Psoas muscle (tissue), 8 donors: ENCODE measurements at places on chromosomes 1 and 21.
A peak's percentile ranks its signal among the peaks of the same experiment; 100 is the strongest.

DNA sequence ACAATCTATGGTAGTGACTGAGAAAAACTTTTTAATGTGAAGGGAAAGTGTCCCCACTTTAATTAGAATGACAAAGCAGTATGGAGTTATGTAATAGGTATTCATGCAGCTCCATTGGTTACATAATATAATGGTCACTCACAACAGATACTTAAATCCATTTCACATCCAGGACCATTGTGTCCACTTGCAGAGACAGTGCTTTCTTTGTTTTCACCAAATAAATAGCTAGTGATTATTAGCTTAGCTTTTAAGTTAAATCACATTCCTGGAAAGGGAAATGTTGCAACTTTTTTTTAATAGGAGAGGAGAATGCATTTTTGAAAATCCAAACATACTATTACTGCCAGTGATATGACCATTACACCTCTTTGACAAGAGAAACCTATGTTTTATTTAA, 22.9 kb downstream of the RGL1 start:
- no peaks in the 10 kb centered on the region for H3K27me3 ChIP-seq
- DNase-seq: no peak
- H3K36me3 ChIP-seq: no peaks in the 10 kb centered on the region
- H3K4me1 ChIP-seq: no peaks in the 10 kb centered on the region

DNA sequence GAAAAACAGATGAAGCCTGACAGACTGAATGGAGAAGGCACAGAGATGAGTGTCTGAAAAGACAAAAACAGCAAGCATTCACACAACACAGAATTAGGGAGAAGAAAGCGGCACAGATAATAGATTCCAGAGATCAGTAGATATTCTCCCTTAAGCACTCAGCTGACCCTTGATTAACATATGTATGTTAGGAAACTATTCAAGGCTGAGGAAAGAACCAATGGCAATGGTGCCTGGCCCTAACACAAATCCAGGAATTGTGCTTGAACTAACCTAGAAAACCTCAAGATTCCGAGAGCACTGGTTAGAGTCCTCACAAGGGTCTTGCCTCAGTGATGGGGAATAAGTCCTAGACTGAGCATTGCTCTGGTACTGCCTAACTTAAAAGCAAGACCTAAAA, 30.9 kb downstream of the KCNT2 start:
- H3K4me1 ChIP-seq: no peaks in the 10 kb centered on the region
- no peaks in the 10 kb centered on the region for H3K36me3 ChIP-seq
- H3K27ac ChIP-seq: no peak overlapping the region
- H3K27me3 ChIP-seq: no peaks in the 10 kb centered on the region
- no peak for DNase-seq

DNA sequence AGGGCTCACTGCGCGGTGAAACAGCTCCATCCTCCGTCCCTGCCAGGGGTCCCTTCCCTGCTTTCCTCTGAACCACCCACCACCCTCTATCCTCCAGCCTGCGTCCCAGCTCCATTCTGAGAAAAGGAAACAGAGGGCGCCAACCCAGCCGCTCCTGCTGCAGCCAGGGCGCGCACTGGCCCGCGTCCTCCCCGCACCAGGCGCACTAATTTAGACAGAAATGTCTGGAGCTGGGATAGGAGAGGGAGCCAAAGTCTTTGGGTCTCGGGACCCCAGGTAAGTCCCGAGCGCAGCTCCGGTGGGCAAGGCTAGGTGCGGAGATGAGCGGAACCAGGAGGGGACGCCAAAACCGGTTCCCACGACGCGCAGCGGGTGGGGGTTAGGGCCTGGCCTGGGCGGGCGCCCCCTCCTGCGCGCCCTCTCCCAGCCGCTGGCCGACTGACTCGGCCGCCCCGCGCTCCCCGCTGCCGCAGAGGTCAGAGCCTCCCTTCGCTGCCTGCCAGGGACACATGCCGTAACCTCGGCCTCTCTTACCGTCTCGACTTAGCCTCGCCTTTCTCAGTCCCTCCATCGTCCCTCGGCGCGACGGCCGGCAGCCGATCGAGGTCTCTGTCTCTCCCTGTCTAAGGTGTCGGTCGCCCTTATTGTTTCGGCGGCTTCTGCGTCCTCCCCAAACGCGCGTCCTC, 2.0 kb downstream of the CAMK2N1 start:
- peaks cover 74% of the 10 kb centered on the region for H3K27me3 ChIP-seq
- H3K4me1 ChIP-seq: peaks cover 11% of the 10 kb centered on the region
- H3K36me3 ChIP-seq: no peaks in the 10 kb centered on the region
- no peak overlapping the region for H3K27ac ChIP-seq
- peak; percentile 63 for DNase-seq

- H3K27ac ChIP-seq: no peak overlapping the region
- no peak overlapping the region for H3K4me3 ChIP-seq
- H3K27me3 ChIP-seq: no peaks in the 10 kb centered on the region
- H3K36me3 ChIP-seq: peaks cover 97% of the 10 kb centered on the region
- no peak for DNase-seq
- no peaks in the 10 kb centered on the region for H3K4me1 ChIP-seq
Measured at GRCh38 chr21:35034203-35034926, 14.7 kb downstream of the RUNX1 start.
